Activated CD4-positive, alpha-beta T cell treated with anti-CD3 and anti-CD28 coated beads, Interleukin-2, amount 50 U/mL, for 16 hours (primary cell): ENCODE measurements at places on chromosomes 7 and 10.

DNA sequence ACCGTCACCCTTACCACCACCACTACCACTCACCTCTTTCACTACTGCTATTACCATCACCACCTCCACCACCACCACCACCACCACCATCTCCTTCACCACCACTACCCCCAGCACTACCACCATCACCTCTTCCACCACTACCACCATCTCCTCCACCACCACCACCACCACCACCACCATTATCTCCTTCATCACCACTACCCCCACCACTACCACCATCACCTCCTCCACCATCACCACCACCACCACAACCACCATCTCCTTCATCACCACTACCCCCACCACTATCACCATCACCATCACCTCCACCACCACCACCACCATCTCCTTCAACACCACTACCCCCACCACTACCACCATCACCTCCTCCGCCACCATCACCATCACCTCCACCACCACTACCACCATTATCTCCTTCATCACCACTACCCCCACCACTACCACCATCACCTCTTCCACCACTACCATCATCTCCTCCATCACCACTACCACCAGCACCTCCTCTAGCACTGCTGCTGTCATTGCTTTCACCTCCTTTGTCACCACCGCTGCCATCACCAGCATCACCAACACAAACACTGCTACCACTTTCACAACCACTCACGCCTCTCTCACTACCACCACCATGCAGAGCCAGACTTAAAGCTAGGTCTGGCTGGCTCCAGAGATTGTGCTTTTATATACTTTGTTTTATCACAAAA, 109.3 kb downstream of the ICA1 start:
- DNase-seq = no peak

GRCh38 chr10:113027230-113027573, 77.2 kb downstream of the TCF7L2 start:
- DNase-seq = no peak

DNA sequence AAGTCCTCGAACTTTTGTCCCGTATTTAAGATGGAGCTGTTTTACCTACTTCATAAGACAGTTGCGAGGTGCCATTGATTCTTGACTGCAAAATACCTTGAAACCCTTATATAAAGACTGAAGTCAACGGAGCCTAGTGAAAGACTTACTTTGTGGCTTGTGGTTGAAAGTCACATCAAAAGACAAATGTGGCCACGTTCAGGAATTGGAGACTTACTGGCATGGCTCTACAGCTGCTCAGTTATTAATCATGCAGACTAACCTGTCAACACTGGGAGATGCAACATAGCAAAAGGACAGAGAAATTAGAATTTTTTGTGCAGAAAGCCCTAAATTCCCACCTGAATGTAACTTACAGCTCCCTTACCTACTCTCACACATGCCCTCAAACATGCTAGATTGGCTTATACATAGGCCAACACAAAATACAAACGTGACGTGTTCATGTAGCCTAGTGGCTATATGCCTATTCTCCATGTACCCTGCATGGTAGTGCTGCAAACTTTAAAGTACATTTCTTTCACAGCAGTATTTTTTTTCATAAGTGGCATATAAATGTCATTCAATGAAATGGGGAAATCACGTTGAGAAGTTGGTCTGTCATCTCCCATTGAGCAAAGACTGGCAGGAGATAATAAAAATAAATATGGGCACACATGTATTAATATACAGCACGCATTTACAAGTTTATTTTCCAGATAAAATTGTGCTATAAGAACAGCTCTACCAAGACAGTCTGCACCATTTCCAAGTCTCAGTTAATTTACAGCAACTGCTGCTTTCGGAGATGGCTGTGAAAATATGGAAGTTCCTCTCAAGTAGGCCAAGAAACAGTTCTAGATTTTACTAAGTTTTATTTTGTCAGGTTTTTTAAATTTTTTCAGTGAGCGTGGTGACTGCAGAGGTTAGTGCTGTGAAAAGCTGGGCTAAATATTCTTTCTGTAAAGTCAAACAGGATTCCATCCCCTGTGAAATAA, 170.4 kb upstream of the C7orf33 start:
- peak; percentile 54 for DNase-seq

DNA sequence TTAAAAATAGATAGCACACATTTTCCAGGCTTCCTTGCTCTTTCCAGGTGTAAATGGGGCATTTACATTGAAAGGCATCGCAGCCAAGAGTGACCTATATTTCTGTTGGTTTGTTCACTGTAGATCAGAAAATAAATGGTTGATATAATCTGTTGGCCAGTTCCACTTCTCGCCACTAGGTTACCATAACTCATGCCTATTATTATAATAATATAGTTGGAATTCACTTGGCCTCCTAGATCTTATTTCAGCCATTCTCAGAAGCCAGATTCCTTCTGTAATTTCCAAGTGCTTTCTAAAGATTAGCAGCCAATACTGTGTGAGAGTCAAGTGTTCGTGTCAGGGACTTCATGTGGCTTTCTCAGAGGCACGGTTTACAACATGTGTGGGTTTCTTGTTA, 179.5 kb downstream of the DNAH11 start:
- DNase-seq = no peak

DNA sequence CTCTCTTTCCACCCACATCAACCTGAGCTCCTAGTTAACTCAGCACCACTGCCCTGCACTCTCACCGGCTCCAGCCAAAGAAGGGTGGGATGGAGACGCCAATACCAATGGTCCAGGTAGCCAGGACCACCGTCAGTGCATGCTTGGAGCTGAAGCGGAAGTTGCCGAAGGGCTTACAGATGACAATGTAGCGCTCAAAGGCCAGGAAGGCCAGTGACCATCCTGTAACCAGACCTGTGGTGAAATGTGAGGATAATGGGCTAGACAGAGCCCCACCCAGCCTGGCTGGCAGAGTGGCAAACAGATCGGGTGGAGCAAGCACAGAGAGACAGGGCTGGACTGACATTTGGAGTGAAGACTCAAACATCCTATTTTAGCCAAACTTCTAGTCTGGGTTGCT, 673 bp downstream of the OPN1SW start:
- DNase-seq = no peak

GRCh38 chr10:69538461-69538860, 34.8 kb downstream of the NEUROG3 start:
- DNase-seq = no peak

DNA sequence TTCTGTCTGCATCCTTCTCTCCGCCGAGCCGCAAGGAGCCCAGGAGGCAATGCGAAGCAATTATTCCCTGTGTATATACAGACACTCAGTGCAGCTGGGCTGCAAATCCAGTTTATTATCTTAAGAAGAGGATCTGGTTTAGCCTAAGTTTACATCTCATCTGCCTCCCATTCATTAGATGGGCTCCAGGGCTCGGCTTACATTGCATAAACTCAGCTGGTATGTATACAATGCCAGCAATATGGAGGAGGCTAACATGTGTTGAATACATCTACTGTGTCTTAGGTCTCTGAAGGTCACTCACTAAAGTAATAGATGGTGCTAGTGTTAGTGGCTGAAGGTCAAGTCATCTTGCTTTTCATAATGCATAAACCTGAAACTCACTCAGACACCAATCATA, 996.8 kb downstream of the KCNMA1 start:
- no peak for DNase-seq

GRCh38 chr10:110447886-110448285, 49.8 kb upstream of the DUSP5 start:
- DNase-seq = no peak

- DNase-seq = no peak
Observed at GRCh38 chr7:108083980-108084379, 46.2 kb downstream of the LAMB4 start.

- no peak for DNase-seq
Observed at GRCh38 chr10:86952106-86952505, 5.3 kb downstream of the MMRN2 start.

DNA sequence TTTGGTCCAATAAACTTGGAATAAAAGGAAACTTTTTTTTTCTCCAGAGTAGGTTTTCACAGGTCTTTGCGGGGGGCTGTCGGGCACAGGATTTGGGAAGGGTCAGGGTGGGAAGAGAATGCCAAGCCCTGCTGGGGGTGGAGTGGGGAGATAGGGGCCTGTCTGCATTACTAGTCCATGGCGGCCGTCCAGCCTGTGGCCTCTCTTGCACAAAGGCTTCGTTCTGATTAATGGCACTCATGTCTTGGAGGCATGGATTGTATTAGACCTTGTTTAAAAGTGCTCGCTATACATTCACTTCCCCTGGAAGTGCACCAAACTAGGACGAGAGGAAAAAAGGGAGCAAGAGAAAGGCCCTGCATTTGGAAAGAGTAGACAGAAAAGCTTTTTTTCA, 37.2 kb downstream of the LRMDA start:
- no peak for DNase-seq

GRCh38 chr10:32982911-32983909, 25.2 kb upstream of the ITGB1 start:
- no peak for DNase-seq

- peak; percentile 3 for DNase-seq
Observed at GRCh38 chr7:106625678-106626301, 35.2 kb downstream of the CCDC71L start.

GRCh38 chr10:34748767-34749166, 66.3 kb downstream of the PARD3 start:
- DNase-seq = no peak

GRCh38 chr10:90205340-90205739, 503.9 kb downstream of the KIF20B start:
- DNase-seq = no peak

GRCh38 chr10:51606825-51607462, 92.5 kb downstream of the CSTF2T start:
- no peak for DNase-seq

DNA sequence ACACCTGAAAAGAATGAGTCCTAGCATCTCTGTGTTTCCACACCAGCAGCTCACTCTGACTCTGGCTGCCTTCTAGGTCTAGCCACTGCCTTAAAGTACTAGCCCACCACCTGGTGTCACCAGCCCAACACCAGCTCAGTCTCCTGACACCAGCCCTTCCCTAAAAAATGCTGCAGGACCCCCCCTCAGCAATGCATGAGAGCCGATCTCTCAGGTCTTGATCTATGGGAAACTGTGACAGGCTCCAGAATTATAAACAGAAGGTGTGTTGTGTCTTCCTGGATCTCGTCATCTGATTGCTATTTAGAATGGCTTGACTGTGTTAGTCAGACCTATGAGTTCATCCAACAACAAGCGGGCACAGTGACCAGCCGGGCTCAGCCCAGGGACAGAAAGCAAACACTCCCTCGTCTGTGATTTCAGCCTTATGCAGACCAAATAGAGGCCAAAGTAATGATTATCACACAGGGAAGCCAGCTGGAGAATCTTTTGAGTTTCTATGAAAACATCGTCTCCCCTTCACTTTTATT, 66.6 kb downstream of the CUBN start:
- DNase-seq = no peak

DNA sequence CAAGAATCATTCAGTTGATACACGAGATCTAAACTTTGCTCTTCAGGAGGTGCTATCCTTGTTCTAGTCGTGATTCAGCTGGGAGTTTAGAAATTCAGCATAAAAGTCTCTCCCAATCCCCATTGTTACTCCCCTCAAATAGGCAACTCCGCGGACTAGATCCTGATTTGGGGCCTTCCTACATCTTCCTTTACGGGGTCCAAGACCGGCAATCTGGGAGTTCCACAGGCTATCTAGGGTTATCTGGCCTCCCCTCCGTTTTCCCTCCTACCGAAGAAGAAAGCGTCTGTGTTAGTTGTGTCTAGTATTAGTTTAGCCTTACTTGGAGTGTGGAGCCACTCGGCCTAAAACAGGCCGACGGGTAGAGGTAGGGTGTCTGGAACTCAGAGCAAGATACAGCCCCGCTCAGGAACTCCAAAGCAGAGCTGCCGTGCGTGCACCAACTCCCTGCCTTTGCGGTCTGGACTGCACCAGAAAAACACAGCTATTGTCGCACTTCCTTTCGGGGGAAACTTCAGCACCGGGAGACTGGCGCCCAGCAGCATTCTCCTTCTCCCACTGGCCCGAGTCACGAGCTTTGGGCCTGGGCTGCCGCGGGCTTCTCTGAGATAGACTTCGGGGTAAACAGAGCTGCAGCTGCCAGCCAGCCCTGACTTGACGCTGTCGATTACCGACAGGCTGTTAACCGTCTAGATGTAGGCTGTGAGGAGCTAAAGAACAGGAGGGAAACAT, 1.5 kb upstream of the DLX5 start:
- DNase-seq = no peak

GRCh38 chr10:93816123-93816747, 58.5 kb downstream of the LGI1 start:
- peak; percentile 30 for DNase-seq

DNA sequence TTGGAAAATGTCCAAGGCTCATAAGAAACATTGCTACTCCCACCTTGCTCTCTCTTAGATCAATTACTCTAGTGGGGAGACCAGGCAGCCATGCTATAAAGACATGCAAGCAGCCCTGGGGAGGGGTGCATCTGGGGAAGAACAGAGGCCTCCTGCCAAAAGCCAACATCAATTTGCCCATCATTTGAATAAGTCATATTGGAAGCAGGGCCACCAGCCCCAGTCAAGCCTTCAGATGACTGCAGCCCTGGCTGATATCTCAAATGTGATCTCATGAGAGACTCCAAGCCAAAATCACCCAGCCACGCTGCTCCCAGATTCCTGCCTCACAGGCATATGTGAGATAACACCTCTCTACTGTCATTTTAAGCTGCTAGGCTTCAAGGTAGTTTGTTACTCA, 157.5 kb upstream of the PDE1C start:
- DNase-seq = no peak

DNA sequence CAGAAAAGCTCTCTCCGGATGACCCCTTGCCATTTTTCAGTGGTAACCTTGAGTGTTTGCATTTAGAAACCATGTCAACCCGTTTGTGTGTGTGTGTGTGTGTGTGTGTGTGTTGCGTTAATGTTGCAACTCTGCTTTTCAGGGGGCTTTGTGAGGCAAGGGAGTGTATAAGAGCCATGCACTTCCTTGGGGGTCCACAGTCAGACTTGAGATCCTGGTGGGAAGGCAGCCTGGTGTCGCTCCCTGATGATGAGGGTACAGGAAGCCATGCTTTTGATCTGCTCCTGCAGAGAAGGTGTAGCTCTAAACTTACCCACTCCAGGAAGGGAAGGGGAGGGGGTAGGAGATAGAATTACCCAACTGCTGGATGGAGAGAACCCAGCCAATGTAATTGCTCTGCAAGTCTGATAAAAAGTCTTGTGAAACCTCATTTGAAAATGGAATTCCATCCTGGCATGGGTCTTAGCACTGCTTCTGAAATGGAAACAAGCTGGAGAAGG, 10.7 kb downstream of the GRK5 start:
- no peak for DNase-seq

- DNase-seq = no peak
Observed at GRCh38 chr7:28711114-28711513, 247.0 kb downstream of the TRIL start.
